ENCODE measurements at places on chromosomes 7 and 10.

GRCh38 chr7:70344726-70345125 is 746.5 kb downstream of the AUTS2 start:
- DNase-seq: no peak

DNA sequence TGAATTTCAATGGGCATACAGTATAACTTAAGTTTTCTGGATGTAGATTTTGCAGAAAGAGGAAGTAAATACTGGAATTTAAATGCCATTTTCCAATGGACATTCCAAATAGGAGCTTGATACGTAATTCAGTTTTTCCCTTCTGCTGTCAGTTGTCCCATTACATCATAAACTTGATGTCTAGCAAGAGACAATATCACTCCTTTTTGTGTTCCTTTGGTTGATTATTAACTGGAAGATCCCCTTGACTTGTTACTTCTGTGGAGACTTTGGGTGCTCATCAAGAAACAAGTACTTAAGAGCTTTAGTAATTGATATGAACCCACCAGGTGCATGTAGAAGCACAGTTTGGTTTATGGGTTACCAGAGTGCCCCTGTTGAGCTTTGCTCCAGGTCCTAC is 116.1 kb downstream of the ST7 start:
- DNase-seq: peak; percentile 34

DNA sequence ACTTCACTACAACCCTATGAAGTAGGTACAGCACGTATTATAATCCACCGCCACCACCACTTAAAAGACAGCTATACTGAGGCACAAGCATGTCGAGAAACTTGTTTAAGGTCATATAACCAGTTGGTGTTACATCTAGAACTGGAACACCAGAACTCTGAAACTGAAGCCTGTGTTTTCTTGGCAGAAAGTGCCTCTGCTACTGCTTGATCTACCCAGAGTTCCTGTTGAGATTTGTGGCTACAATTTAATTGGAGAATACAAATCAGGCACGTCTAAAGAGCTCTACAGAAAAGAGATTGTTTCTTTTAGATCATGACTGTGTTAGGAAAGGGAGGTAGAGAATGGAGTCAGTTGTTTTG is 4.3 kb upstream of the ADD3 start:
- no peak for DNase-seq

DNA sequence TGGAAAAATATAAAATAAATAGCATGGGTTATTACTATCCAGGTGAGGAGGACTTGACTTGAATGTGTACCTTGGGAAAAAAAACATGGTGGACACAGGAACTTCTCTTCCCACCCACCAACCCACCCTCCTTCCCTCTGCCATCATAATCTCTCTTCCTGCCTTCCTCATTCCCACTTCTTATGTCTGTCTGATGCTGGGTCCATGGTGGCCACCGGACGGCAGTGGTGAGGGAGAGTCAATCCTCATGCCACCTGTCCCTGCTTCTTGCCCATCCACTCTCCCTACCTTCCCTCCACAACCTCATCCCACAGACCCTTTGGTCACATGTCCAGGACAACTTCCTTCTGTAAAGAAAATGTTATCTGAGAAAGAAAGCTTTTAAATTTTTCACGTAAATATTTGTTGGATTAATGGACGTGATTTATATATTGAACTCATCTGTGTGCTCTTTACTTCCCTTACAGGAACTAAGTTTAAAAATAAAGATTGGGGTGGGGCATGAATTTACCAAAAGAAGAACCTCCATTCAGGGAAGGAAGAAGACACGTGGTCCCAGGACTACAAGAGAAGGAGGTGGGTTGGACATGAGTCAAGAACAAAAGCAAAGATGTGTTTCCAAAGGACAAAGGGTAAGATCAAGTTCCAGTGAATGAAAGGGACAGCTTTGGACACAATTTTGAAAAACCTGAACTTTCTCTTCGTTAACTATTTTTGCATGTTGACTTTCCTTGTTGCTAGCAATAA is 104.5 kb downstream of the PIP4K2A start:
- DNase-seq: no peak

DNA sequence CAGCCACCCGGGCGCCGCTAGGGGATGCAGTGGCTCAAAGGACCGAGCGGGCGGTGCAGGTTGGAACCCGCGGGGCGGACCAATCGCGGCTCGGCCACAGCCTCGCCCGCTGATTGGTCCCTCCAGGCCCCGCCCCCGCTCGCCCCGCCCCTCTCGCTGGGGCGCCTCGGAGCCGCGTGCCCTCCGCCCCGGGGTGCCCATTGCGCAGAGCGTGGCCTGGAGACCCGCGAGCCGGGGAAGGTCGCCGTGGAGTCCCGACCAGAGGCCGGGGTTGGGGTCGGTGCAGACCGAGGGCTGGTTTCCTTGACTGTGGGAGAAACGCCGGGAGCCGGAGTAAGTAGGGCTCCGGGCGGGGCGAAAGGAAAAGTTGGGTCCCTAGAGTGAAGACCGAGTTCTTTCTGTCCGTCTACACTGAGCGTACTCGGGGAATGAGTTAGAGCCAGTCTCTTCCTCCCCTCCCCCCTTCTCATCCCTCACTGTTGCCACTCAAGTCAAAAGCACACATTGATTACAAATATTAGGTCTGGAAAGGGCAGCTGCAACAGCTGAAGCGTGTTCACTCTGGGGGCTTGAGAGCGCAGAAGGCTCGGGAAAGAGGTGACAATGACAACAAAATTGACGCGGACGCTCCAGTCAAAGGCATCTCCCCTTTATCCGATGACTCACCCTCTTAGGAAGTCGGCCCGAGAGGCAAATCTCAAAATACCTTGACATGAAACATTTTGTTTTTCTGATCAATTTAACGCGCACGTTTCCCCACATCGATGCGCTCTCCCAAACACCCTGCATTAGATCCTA is 843 bp upstream of the GATA3 start:
- DNase-seq: peak; percentile 65

GRCh38 chr7:11858622-11859302 is 26.8 kb upstream of the THSD7A start:
- peak; percentile 53 for DNase-seq

- no peak for DNase-seq
Measured at GRCh38 chr10:43299579-43299978, 32.7 kb upstream of the RASGEF1A start.

DNA sequence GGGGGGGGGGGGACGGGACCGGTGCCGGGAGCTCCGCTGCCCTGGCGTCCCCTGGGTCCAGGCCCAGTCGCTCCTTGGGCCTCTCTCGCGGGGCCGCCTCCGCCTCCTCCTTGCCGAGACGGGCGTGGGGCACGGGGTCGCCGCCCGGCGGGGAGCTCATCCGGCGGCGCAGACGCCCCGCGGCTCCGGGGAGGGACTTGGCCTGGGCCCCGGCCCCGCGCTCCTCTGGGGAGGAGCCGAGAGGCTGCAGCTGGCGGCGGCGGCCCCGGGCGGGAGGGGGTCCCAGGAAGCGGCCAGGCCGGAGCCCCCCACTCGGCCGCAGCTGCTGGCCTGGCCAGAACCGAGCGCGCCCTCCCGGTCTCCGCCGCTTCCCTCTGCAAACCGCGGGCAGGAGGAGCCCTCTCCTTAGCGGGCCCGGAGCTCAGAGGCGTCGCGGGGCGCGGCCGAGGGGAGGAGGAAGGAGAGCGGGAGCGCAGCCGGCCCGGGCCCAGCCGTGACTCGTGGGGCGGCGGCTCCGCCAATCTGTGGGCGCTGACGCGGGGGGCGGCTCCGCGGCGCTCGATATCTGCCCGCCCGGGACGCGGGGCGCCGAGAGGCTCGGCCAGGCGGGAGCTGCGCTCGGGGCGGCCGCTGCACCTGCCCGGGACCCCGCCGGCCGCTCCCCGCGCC is at the start of gene FAM20C:
TSS of gene FAM20C (plus strand) at position 591 of the 669 bp plus-strand sequence. CDS start 629 bp downstream, outside the sequence.
- peak; percentile 36 for DNase-seq

GRCh38 chr10:56728349-56728748 is 367.3 kb upstream of the ZWINT start:
- no peak for DNase-seq

DNA sequence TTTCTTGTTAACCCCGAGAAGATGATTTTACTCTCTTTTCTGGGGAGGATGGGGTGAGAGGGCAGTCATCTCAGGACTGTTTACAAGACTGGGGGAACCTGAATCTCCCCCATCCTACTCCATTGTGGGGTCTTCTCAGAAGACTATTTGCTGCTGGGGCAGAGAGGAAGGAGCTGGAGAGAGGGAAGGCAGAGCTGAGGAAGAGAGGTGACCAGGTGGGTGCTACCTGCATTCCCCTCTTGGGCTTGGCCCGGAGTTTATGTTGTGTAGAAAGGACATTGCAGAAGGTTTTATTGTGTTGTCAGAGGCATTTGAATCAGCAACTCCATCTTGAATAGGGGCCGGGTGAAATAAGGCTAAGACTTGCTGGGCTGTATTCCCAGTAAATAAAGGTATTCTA is 247.1 kb upstream of the GALNT17 start:
- no peak for DNase-seq

GRCh38 chr7:39741942-39742623 is 118.7 kb downstream of the RALA start:
- no peak for DNase-seq

Measured in NCI-H1092 (cell line).